A549 (cell line): ENCODE measurements at places on chromosomes 16 and 17. TPM values are rescaled to one million over a fixed set of nuclear protein-coding genes. Genes with fewer than 3 reads are reported as not detected.

- DNase-seq: no peak
Measured at GRCh38 chr17:67534941-67535340, 157.9 kb downstream of the PITPNC1 start.

The OTOP2 gene
- 0.08 TPM in 1 of 3 replicates, not detected in the others for polyA plus RNA-seq

- no peak for DNase-seq
Measured at GRCh38 chr16:57798953-57799599, 3.2 kb downstream of the KIFC3 start.

DNA sequence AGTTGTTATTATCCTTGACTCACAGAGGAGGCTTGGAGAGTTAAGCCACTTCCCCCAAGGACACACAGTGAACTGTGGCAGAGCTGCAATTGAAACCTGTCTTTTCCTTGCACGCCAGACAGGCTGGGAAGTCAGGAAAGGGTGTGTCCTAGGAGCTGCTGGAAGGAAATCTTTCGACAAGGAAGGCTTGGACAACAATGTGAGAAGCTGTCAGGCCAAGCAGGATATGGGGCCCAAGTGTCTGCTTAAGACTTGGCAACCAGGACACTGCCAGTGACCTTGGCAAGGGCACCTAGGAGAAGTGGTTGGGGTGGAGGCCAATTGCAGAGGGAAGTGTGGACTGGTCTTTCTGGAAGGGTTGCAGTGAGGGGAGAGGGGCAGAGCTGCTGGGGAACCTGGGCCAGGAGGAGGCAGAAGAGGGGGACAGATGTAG is 2.1 kb upstream of the CAMKK1 start:
- DNase-seq: peak; percentile 52

The PRSS53 gene
- 1.2 to 1.7 TPM (median 1.5 TPM) in 3 replicates for polyA plus RNA-seq
